Activated T-helper 1 cell treated with Interleukin-2 at 50 U/mL for 16 hours (primary cell): ENCODE measurements at places on chromosomes 13 and 19.

DNA sequence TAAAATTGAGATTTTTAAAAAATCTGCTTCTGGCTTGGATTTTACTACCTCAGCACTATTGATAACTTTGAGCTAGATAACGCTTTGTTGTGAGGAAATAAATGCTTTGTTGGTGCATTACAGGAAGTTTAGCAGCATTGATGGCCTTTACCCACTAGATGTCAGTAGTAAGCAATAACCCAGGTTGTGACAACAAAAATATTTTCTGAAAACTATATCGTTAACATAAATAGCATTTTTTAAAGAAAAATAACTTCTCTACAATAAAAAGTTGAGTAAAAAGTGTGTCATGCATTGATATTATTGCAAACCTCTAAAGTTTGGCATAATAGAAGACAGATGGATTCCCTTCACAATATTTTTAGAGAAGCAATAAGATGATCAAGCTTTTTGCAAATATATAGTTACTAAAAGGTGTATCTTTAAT is 1246.5 kb downstream of the UQCRFS1 start:
- DNase-seq = no peak

DNA sequence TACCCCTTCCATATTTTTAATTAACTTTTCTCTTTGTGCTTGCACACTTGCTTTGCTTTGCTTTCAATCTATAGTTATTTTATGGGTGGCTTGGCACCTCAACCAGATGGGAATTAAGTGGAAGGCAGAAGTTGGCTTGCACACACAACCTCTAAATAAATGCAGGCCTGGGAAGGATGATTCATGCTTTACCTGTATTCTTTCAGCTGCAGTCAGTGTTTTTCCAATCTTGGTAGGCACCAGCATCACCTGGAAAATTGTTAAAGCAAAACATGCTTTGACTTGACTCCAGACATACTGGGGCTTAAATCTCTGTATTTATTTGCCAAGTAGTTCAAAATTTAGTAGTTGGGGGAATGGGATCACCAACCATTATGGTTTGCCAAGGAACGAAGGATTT is 543.0 kb downstream of the GPC6 start:
- no peak for DNase-seq

DNA sequence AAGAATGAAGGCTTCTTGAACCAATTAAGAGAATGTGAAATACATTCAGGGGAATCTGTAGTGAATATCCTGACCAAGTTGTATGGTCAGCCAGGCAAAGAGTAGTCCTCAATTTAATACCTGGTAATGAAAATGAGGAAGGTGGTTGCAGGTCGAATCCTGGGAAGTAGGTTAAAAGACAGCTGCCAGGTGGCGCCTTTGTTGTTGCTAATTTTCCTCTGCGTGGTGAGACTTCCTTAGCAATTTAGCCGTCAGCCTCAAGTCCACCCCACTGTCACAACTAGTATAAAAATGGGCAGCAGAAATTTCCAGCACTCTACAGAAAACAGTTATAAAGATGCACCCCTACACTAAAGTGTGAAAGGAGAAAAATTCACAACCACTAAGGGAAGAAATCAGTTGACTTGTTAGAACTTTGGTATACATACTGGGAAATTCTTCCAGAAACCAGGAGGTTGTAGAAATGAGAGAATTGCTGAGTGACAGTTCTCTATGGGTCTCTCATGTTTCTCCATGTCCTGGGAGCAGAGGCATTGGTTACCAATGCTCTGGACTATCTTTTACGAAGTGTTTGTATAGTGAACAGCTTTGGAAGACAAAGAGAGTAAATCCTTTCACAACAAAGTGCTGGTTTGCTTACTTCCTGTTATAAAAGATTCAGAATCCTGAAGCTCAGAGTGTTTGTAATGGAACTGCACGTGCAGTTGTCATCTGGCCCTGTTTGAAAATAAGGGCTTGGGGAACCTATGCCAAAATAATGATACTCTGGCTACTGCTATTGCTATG is 235.9 kb downstream of the NHLRC3 start:
- no peak for DNase-seq

DNA sequence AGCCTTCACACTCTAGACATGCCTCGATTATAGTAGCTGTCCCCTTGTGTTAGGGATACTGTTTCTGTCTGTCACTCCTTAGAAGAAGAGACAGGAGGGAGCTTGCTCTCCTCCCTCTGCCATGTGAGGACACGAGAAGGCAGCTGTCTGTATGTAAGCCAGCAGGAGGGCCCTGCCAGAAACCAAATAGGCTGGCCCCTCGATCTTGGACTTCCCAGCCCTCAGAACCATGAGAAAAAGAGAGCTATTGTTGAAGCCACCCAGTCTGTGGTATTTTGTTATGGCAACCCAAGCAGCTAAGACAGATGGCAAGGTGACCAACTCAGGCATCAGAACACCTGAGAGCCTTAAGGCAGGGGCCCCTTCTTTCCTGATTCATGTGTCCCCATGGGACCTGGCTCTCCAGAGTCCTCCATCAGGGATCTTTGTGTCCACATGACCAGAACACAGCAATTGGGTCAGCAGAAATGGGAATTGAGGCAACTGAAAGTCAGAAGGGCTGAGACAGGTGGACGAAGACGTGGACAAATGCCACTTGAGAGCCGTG is 65.6 kb upstream of the NPAS1 start:
- DNase-seq = no peak

DNA sequence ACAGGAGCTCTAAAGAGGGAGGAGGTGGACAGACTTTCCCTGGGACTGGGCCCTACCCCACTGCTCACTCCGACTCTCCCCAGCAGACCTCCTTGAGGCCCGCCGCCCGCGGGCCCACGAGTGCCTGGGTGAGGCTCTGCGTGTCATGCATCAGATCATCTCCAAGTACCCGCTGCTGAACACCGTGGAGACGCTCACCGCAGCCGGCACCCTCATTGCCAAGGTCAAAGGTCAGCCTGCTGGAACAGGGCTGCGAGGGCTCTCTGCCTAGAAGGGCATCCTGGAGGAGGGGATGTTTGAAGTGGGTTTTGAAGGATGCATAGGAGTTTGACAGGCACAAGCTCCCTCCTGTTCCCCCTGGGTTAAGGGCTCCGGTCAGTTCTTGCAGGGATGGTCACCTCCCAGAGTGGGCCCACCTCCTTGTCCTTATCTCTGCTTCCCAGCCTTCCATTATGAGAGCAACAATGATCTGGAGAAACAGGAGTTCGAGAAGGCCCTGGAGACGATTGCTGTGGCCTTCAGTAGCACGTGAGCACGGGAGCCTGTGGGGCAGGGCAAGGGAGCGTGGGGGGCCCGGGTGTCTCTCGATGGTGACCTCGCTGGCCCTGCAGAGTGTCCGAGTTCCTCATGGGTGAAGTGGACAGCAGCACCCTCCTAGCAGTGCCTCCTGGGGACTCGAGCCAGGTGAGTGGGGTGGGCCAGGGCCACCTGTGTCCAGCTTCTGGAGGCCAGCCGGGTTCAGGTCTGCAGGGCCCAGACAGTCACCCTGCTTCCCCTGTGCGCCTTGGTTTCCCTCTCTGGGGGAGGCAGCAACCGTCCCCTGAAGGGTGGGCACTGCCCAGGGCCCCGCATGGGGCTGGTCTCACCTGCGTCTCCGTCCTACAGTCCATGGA is 6.3 kb downstream of the ARHGAP45 start:
- no peak for DNase-seq

DNA sequence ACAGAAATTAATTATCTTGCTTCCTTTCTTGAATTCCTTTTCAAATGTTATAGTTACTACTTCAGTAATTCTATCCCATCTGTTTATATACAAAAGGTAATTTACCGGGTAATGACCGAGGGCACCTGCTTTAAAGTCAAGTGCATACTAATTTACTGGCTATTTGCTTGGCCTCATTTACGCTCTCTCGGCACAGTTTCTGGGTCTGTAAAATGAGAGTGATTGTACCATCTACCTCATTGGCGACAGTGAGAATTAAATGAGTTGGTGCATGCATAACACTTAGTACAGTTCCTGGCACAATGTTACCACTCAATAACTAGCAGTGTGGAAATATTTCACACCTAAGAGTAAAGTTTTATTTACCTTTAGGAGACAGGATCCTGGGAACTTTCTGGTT is 111.6 kb downstream of the GGACT start:
- no peak for DNase-seq

- DNase-seq = no peak
Measured at GRCh38 chr13:74158028-74158427, 23.8 kb upstream of the KLF12 start.

GRCh38 chr19:15935167-15935702 is 906 bp upstream of the CYP4F11 start:
- DNase-seq = no peak

- DNase-seq = no peak
Measured at GRCh38 chr19:18491995-18492953, 29.6 kb downstream of the ELL start.

DNA sequence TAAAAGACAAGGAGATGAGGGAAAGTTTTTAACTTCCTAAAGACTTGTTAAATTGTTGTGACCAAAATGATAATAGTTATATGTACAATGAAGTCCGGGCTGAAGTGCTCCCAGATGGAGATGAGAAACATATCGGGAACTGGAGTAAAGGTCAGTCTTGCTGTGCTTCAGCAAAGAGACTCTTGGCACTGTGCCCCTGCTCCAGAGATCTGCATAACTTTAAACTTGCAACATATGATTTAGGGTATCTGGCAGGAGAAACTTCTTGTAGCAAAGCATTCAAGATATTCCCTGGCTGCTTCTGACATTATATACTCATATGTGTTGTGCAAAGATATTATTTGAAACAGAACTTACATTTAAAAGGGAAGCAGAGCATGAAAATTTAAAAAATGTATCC is 786.6 kb upstream of the SLITRK6 start:
- no peak for DNase-seq

- DNase-seq = no peak
Measured at GRCh38 chr13:73201626-73202025, 142.8 kb downstream of the KLF5 start.

DNA sequence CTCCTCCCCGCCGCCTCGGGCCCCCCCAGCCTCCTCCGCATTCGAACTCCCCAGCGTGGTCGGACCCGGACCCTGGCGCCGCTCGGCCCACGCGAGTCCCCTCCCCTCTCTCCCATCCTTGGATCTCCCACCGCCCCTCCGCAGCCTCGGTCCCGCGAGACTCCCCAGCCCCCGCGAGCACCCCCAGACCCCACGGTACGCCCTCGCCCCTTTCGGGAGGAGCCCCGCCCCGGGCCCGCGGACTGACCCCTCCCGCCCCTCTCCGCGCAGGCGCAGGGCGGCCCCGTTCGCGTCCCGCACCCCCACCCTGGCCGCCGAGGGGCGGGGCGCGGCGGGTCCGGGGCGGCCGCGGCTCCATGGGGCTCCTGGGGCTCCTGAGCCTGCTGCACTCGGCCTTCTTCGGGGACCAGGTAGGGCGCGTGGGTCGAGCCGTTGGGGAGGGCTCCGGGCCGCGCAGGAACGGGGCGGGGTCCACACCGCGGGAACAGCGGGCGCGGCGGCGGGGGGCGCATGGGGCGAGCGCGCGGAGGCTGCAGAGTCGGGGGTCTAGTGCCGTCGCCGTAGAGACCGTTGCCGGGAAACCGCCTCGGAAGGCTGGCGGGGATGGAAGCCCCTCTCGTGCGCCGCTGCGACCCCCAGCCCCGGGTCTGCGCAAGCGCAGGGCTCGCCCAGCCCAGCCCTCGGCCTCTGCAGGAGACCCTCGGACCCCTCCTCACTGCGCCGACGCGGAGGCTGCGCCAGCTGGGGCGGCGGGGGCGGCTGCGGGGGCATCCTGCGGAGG is 3.8 kb upstream of the APC2 start:
- DNase-seq = no peak

- no peak for DNase-seq
Measured at GRCh38 chr19:16603090-16603489, 24.9 kb downstream of the MED26 start.

- no peak for DNase-seq
Measured at GRCh38 chr19:1136621-1137317, 33.0 kb downstream of the GPX4 start.

DNA sequence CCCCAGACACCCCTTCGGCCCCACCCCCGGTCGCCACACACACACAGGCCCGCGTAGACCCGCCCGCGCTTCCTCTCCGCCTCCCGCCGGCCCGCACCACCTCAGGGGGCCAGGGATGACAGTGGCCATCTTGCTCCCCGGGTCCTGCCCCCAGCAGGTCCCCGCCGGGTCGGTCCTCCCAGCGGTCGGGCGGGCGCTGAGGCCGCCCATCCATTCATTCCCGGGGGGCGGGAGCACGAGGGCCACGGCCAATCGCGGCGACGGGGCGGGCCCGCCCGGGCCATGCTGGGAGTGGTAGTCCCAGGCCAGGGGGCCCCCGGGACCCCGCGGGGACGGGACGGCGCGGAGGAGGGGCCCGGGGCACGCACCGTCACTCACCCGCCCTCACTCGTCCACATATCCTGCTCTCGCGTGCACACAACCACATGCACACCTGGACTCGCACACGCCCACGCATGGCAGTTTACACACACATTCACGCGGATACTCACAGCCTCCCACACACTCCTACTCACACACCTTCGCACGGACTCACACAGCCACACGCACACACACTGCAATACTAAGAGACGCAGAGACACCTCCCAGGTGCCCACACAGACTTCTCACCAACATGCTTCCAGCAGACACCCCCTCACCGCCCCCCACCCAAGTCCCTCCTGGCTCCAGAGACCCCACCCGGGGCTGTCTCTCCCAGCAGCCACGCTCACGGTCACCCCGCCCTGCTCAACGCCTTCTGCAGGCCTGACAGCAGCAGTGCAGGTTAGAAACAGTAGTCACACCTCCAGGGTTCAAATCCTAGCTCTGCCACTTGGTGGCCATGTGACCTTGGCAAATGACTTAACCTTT is at the start of gene DPF1:
Gene DPF1, minus strand, starts transcription at position 209 of the 849 bp plus-strand sequence. Its CDS starts 80 bp downstream, at position 129.
- peak; percentile 15 for DNase-seq

DNA sequence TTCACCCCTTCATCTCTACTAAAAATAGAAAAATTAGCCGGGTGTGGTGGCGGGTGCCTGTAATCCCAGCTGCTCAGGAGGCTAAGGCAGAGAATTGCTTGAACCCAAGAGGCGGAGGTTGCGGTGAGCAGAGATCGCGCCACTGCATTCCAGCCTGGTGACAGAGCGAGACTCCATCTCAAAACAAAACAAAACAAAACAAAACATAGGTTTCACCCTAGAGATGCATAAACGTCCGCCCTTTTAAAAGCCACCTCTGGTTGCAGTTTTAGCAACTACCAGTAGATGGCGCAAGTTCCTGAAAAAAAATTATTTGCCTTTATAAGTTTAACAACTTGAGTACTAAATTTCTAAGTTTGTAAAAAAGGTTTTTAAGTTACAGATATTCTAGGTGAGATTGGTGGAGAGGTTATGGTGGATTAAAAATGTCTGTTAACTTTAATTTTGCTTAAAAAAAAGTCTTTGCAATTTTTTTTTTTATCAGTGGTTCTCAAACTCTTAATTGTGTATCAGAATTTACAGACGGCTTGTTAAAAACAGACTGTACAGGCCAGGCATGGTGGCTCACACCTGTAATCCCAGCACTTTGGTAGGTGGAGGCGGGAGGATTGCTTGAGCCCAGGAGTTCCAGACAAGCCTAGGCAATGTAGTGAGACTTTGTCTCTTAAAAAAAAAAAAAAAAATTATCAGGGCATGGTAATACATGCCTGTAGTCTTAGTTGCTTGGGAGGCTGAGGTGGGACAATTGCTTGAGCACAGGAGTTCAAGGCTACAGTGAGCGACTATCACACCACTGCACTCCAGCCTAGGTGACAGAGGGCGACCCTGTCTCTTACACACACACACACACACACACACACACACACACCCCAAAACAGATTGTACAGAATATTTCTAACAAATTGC is 42.1 kb downstream of the NAA16 start:
- peak; percentile 24 for DNase-seq

GRCh38 chr13:39159846-39160370 is 121.7 kb downstream of the NHLRC3 start:
- no peak for DNase-seq
